Fibroblast of skin of left biceps (primary cell): ENCODE measurements at places on chromosomes 4 and X.

DNA sequence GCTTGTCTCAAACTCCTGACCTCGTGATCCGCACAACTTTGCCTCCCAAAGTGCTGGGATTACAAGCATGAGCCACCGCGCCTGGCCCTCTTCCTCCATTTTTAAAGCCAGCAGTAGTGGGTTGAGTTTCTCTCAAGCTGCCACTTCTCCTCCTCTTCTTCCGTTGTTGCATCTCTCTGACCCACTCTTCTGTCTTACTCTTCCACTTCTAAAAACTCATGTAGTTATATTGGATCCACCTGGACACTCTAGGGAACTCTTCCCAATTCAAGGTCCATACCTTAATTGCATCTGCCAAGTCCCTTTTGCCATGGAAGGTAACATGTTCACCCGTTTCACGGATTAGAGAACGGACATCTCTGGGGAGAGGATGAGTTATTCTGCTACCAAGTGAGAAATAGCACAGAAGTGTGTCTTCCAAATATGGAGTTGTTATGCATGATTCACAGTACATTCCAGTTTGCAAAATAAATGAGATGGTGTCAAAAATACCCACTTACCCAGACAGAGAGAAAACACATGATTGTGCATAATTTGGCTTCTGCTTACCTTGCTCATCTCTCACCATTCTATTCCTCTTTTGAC is 51.8 kb downstream of the GBA3 start:
- no peak for DNase-seq

DNA sequence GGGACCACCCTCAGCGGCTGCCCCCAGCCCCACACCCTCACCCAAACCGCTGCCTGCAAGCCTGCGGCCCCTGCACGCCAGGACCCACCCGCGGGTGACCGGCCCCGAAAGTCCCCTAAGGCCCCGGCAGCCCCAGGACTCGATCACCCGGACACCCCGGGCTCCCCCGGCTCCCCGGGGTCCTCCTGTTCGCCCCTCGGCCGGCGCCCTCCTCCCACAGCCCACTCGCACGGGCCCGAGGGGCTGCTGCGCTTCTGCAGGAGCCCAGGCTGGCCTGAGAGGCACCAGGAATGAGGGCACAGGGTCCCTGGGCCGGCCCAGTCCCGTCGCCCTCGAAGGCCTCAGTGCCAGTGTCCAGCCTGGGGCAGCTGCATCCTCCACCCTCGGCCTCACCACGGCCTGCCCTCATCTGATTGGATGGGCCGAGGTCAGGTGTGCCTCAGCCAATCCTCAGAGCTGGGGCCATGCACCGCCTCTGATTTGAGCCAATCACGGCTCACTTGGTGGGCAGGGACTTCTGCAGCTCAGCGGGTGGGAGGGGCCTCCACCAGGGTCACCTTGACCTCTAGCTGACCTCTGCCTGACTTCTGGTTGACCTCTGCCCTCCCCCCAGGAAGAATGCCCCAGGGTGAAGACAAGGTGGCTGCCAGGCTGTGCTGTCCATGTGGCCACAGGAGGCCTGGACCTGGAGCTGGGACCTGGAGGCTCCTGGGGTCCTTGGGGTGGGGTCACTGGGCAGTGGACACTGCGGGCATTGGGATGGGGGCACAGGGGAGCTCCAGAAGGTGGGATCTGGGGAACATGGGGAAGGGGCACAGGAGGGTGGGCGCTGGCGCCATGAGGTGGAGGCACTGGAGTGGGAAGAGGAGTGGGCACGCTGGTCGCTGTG is 97.6 kb upstream of the NKX1-1 start:
- no peak for DNase-seq

GRCh38 chrX:78946178-78946931 is 1.2 kb downstream of the P2RY10 start:
- DNase-seq = no peak

GRCh38 chrX:136191171-136191570 is 43.8 kb downstream of the FHL1 start:
- no peak for DNase-seq

- DNase-seq = no peak
Measured at GRCh38 chrX:81202456-81202819, 536 bp downstream of the SH3BGRL start.

DNA sequence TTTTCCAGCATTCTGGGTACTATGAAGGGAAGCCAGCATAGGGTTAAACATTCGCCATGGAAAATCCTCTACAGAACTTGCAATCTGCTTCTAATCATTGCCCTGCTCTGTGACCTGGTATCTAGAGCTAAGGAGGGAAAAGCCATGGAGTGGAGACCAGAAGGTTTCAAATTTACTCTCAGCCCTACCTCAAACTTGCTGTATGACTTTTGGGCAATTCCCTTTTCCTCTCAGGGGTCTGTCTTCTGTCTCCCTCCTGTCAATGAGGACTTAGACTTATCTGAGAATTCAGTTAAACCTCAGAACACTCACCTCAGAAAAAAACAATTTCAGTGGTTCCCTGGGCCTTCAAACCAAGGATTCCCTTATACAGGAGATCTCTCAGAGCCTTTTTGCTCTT is 29.1 kb downstream of the ARHGEF9 start:
- no peak for DNase-seq

DNA sequence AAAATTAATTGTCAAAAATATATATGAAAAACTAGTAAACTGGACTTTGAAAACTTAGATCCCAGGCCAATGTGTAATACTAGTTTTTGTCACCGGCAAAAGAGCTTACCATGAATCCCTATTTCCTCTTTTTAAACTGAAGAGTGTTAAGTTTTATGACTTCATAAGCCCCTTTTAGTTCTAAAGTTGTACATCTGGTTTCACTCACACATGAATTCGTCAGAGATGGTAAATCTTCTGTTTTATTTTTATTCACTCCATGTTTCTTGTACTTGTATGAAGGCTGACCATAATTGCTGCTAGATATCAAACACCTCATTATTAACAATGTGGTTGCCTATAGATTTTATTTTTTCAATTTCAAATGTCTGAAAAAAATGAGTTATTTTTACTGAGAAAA is 827.9 kb downstream of the PCDH7 start:
- DNase-seq = no peak

DNA sequence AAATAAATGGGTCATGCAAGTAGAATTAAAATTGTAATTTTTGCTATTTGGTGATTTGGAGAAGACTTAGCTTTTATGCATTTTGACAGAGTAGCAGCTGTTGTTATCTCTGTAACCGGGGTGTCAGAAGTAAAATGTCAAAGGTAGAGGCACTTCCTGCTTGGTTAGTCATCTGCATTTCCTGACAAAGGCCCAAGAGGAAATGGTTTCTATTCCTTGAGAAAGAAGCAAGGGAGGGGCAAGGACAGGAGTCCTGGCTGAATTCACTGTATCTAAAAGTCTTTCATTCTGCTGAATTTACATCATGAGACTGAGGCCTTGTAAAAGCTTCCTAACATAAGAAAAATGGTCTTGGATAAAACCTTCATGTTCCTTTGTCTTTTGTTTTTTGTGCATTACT is 550.9 kb upstream of the BOD1L1 start:
- DNase-seq = no peak

- no peak for DNase-seq
Measured at GRCh38 chr4:3287271-3287971, 5.4 kb upstream of the RGS12 start.

DNA sequence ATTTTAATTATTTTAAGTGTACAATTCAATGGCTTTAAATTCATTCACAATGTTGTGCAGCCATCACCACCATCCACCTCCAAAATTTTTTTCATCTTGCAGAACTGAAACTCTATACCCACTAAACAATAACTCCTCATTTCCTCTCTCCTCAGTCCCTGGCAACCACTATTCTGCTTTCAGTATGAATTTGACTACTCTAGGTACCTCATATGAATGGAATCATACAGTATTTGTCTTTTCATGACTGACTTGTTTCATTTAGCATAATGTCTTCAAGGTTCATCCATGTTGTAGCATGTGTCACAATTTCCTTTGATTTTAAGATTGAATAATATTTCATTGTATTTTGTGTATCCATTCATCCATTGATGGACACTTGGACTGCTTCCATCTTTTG is 46.9 kb downstream of the KIF4A start:
- no peak for DNase-seq

- DNase-seq = no peak
Measured at GRCh38 chrX:49282647-49283011, 13.0 kb downstream of the PPP1R3F start.

DNA sequence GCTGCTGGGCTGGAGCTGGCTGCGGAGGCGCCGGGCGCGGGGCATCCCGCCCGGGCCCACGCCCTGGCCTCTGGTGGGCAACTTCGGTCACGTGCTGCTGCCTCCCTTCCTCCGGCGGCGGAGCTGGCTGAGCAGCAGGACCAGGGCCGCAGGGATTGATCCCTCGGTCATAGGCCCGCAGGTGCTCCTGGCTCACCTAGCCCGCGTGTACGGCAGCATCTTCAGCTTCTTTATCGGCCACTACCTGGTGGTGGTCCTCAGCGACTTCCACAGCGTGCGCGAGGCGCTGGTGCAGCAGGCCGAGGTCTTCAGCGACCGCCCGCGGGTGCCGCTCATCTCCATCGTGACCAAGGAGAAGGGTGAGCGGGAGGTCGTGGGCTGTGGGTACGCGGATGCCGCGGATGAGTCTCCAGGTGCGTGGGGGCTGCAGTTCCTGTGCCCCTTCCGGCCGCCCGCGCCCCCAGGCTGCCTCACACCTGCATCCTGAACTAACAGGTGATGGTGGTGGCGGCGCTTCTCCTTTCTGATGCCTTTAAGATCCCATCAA is 499 bp downstream of the CYP2U1 start:
- no peak for DNase-seq

DNA sequence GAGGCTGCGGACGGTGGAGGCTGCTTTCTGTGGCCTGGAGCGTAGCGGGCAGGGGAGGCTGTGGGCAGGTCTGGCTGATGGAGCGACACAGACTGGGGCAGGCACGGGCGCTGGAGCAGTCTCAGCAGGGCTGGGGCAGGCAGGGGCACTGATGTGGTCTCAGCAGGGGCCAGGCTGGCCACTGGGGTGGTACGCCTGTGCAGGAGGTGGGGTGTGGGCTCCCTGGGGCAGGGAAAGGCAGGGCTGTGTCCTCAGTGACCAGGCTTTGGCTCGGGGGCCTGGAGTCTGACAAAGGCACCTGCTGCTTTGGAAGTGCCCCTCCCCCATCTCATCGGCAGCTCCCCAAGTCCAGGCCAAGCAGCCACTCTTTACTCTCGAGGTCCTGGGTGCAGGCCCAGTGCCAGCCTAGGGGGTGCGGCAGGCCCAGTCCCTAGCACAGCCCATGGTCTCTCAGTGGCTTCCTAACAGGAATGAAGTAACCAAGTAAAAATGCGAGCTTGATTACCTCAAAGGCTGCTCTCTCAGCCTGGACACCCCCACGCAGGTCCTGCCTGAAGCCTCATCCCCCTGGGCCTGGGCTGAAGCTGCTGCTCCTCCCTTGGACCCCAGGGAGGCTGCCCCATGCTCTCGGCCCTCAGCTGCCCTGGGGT is 55.5 kb downstream of the ADRA2C start:
- DNase-seq = no peak

GRCh38 chrX:152070144-152070543 is 68.2 kb downstream of the MAGEA10 start:
- no peak for DNase-seq

- DNase-seq = peak; percentile 53
Measured at GRCh38 chr4:85672116-85672515, 197.2 kb downstream of the ARHGAP24 start.

GRCh38 chr4:932713-933070 is 432 bp downstream of the TMEM175 start:
- no peak for DNase-seq

DNA sequence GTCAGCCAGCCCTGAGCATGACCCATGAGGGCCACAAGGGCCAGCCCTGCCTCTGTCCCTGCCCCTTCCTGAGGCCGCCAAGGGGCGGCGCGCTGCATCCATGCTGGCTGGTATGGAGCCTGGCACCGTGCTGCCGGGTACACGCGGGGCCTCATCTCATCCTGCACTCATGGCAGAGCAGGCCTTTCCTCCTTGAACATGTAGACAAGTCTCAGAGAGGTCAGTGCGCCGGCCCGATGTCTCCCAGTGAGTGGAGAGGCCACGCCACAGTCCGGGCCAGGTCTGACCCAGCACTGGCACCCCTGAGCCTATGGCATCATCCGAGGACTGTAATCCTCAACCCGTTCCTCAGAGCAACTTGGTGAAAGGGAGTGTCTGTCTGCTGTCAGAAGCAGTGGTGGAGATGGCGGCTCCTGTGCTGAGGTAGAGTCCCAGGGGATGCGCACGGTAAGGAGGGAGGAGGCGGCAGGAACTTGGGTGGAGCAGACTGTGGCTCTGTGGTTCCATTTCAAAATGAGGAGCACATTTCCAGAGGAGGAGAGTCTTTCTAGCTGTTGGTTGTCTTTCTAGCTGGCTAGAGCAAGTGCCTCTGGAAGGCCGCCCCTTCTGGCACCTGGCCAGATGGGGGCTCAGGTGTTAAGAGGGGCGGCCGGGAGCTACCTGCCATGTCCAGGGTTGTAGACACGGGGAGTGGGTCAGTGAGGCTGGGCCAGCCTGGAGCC is 32.8 kb downstream of the TRMT44 start:
- no peak for DNase-seq

- DNase-seq = no peak
Measured at GRCh38 chr4:15557786-15558550, 88.3 kb downstream of the CC2D2A start.

GRCh38 chr4:13980317-13981310 is 353.1 kb upstream of the BOD1L1 start:
- DNase-seq = peak; percentile 94

- no peak for DNase-seq
Measured at GRCh38 chr4:87560802-87561201, 31.6 kb upstream of the SPARCL1 start.

DNA sequence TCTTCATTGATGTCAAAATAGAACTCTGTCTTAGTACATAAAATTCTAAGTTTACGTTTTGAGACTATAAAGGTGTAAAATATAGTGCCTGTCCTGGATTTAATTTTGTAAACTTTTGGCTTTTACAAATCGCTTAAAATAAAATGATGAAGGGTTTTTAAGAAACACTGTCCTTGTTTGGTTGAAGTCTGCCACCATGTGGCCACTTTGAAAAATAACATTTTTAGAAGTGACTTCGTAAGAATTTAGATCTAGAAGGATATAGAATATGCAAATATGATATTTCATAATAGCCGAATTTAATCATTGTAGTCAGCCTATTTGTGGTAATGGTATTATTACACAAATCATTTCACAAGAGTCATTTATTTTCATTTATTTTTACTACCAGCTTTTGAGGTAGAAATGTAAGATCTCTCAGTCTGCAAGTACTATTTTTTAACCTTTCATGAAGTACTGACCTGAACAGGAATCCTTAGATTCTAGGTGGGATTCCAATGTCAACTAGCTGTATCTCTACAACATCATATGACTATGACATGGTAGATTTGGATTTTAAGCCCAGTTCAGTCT is 31.0 kb upstream of the FAT4 start:
- DNase-seq = peak; percentile 9

- DNase-seq = peak; percentile 32
Measured at GRCh38 chr4:86497980-86498862, 95.9 kb upstream of the PTPN13 start.

DNA sequence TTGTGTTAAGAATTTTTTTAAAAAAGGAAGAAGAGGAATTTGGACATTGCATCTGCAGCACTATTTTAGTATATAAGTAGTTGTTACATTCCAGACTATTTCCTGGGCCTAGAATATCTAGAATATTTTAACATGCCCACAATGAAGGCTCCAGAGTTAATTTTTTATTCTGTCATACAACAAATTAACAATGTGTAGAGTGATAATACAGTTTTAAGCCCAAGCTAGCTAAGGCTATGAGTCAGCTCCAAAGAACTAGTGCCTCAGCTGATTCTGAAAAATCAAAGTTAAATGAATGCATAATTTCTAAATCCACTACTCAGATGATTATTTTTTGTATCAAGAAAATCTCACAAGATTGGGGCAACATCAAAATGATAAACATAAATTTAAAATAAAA is 231.4 kb downstream of the PRDM5 start:
- DNase-seq = no peak
